ENCODE measurements at places on chromosomes 1 and 21. TPM values are rescaled to one million over a fixed set of nuclear protein-coding genes. Genes with fewer than 3 reads are reported as not detected.
A peak's percentile ranks its signal among the peaks of the same experiment; 100 is the strongest.

DNA sequence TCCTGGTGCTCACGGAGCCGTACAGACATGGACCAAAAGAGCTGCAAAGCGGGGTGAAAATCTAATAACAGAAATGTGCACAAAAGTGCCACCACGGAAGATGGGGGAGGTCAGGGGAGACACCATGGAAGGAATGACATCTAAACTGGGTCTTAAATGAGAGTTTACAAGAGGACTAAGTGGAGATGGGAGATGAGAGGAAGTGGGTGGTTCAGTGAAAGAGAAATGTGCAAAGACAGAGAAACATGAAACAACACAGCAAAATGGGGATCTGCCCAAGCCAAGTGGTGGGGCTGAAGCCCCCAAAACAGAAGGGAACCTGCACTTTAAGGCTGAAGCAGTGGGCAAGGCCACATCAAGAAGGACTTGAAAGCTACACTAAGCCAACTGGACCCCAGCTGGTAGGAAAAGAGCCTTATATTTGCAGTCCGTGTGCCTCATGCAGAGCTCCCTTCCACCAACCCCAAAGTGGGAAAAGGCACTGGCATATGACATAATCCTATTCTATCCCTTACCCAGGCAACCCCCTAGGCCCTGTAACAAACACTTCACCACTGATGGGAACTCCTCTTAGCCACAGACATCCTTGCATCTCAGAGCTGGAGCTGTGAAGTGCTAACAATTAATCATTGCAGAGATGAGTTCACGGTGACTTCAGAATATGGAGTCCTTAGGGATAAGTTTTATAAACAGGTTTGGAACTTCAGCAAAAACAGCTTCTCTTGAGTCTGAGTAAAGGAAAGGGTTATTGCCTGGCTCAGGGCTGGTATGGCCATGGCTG is 198.6 kb upstream of the EDN2 start:
- no peak for DNase-seq
- no peak overlapping the region for H3K27ac ChIP-seq
- H3K36me3 ChIP-seq = no peaks in the 10 kb centered on the region
- H3K4me3 ChIP-seq = no peak overlapping the region
- H3K27me3 ChIP-seq = no peaks in the 10 kb centered on the region

DNA sequence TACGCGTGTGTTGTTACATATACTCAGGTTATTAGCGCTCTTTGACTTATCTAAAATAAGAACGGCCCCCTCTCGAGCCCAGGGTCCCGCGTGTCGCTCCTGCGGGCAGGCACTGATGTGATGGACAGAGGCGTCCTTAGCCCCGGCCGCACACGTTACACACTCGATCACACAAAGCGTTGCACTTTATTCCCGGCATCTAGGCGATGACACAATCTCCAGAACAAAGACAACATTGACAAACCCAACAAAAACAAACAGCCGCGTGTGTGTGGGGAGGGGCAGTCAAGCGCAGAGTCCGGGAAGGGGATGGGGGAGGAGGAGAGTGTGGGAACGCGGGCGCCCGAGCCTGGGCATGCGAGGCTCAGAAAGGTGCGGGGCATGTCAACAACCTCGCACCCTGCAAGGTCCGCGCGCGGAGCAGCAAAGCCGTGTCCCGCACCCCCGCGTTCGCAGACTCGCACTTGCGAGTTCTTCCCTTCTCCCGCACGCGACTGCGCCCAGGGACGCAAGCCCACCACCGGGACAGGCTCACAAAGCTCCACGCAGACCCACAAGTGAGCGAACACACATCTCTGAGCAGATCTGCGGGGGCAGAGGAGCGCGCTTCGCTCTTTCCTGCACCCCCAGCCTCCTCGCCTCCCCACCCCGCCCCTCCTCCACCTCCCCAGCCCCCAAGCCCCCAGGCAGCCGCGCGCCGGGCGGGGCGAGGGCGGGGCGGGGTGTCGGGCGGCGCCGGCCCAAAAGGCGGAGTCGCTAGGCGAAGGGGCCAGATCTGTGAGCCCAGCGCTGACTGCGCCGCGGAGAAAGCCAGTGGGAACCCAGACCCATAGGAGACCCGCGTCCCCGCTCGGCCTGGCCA is at the start of gene EFNA1:
Gene EFNA1, plus strand, starts transcription at position 772 of the 862 bp plus-strand sequence. CDS start 102 bp downstream, outside the sequence.
- peak; percentile 92 for DNase-seq
- peaks cover 17% of the 10 kb centered on the region for H3K36me3 ChIP-seq
- peaks cover 37% of the 10 kb centered on the region for H3K27me3 ChIP-seq

DNA sequence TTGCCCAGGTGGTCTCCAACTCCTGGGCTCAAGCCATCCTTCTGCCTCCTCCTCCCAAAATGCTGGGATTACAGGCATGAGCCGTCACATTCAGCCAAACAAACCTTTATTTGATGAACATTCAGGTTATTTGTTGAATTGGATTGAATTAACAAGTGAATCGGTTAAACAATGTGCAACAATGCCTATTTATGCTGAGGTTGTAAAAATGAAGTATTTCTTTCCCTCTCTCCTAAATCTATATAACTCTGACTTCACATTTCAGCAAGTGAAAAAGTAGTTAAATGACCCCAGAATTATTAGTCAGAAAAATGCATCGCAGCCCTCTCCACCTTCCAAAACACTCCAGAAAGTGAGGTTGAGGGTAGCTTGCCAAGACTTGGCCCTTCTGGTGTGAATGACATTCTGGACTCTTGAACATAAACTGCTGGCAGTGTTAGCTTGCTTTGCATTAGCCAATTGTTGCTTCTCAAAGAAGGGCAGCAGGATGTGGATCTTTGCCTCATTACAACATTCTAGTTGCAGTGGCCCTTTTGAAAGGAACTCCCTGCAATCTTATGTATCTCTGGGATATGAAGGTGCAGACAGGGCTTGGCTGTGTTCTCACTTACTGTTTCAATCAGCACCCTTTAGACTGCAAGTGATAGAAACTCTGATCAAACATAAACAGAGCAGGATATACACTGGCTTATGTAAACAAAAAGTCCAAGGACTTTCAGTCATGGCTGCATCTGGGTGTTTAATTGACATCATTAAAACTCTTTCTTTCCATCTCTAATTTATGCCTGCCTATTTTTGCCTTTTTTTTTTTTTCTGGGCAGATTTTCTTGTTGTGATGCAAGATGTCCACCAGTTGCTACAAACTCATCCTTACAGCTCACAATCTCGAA is 22.4 kb downstream of the EDN2 start:
- no peaks in the 10 kb centered on the region for H3K27me3 ChIP-seq
- no peak overlapping the region for H3K27ac ChIP-seq
- DNase-seq = peak; percentile 49

DNA sequence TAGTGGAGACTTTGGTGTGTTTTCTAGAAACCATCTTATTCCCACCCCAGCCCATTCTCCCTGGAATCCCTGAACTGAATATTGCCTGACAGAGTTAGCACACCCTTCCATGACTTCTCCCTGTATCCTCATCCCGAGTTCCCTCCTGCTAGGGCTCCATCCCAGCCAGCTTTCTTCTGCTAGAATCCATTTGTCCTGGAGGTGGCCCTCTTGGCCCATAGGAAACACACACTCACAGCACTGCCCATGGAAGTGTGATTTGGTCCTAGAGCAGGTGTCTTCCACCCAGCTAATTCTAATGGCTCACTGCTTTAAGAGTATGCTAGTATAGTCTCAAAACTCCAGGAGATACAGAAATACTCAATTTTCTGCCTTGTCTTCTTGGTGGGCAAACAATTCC is 4.1 kb downstream of the KRTAP15-1 start:
- no peaks in the 10 kb centered on the region for H3K36me3 ChIP-seq
- H3K27ac ChIP-seq = no peak overlapping the region

- H3K4me1 ChIP-seq = peaks cover 3% of the 10 kb centered on the region
- no peaks in the 10 kb centered on the region for H3K36me3 ChIP-seq
- H3K27me3 ChIP-seq = peaks cover 62% of the 10 kb centered on the region
- DNase-seq = peak; percentile 16
- H3K4me3 ChIP-seq = no peak overlapping the region
- no peak overlapping the region for H3K27ac ChIP-seq
Observed at GRCh38 chr1:32470431-32470830, 5.6 kb downstream of the ZBTB8B start.

- H3K27ac ChIP-seq = peak within 1 kb of the TSS; percentile 29
- H3K27me3 ChIP-seq = peaks cover 19% of the 10 kb centered on the region
- peak within 1 kb of the TSS; percentile 15 for H3K4me3 ChIP-seq
- no peaks in the 10 kb centered on the region for H3K36me3 ChIP-seq
- no peaks in the 10 kb centered on the region for H3K4me1 ChIP-seq
Observed at GRCh38 chr21:42403611-42404231, at the start of gene UBASH3A. Gene UBASH3A, plus strand, starts transcription at chr21:42403902. Its CDS starts 44 bp downstream, at chr21:42403946.

GRCh38 chr1:42910985-42911384 is 47.7 kb downstream of the SLC2A1 start:
- no peak overlapping the region for H3K4me3 ChIP-seq
- H3K27me3 ChIP-seq = no peaks in the 10 kb centered on the region
- DNase-seq = no peak

- H3K27me3 ChIP-seq = peaks cover 38% of the 10 kb centered on the region
- H3K36me3 ChIP-seq = no peaks in the 10 kb centered on the region
- H3K4me1 ChIP-seq = peaks cover 21% of the 10 kb centered on the region
- no peak within 1 kb of the TSS for H3K27ac ChIP-seq
- H3K4me3 ChIP-seq = peak within 1 kb of the TSS; percentile 36
- no peak for DNase-seq
Observed at GRCh38 chr1:228416217-228416933, at the start of gene TRIM17. Gene TRIM17, minus strand, starts transcription at chr1:228416861. Its CDS starts 1,789 bp downstream, at chr1:228415072.

- DNase-seq = no peak
- H3K4me1 ChIP-seq = peaks cover 13% of the 10 kb centered on the region
- no peaks in the 10 kb centered on the region for H3K36me3 ChIP-seq
- no peaks in the 10 kb centered on the region for H3K27me3 ChIP-seq
- H3K4me3 ChIP-seq = no peak overlapping the region
Observed at GRCh38 chr1:14999441-14999840, 154.1 kb upstream of the TMEM51 start.

DNA sequence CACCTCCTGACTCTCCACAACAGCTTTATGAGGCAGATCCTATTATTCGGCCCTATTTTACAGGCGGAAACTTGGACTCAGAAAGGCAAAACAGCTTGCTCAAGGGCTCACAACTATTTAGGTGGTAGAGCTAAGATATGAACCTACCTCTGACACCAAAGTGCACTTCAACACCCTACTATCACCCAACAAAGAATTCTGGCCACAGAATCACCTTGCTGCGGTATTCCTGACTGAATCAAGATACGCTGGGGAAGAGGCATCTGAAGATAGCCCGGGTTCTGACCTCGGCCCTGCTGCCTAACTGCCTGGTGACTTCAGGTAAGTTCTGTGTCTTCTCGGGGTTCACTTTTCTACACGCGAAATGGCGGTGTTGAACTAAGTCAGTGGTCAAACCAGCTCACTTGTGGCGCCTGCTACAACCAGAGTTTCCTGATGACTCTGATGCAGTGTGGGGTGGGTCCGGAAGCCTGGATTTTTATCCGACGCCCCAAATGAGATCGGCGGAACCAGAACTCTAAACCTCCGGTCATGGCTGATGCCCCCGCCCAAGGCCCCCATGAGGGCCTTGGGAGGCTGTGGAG is 608 bp downstream of the PEF1 start:
- H3K36me3 ChIP-seq = no peaks in the 10 kb centered on the region
- peaks cover 52% of the 10 kb centered on the region for H3K4me1 ChIP-seq
- H3K27me3 ChIP-seq = no peaks in the 10 kb centered on the region
- DNase-seq = no peak
- H3K27ac ChIP-seq = peak overlapping the region; percentile 92
- peak overlapping the region; percentile 54 for H3K4me3 ChIP-seq

- H3K27ac ChIP-seq = no peak overlapping the region
- no peaks in the 10 kb centered on the region for H3K27me3 ChIP-seq
- no peak overlapping the region for H3K4me3 ChIP-seq
- no peaks in the 10 kb centered on the region for H3K36me3 ChIP-seq
- no peaks in the 10 kb centered on the region for H3K4me1 ChIP-seq
- no peak for DNase-seq
Observed at GRCh38 chr1:240235521-240236288, 144.0 kb downstream of the FMN2 start.

GRCh38 chr1:162882248-162882674 is 21.3 kb upstream of the CCDC190 start:
- no peak for DNase-seq
- H3K4me3 ChIP-seq = no peak overlapping the region
- no peaks in the 10 kb centered on the region for H3K4me1 ChIP-seq
- no peaks in the 10 kb centered on the region for H3K27me3 ChIP-seq

DNA sequence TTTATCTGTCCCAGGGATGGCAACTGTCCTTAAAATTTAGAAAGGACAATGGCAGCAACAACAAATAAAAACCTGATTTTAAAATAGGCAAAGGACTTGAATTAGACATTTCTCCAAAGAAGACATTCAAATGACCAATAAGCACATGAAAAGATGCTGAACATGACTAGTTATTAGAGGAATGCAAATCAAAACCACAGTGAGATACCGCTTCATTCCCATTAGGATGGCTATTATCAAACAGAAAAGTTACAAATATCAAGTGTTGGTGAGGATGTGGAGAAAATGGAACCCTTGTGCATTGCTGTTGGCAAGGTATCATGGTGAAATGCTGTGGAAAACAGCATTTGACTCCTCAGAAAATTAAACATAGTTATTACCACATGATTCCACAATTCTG is 120.7 kb downstream of the CRB1 start:
- no peaks in the 10 kb centered on the region for H3K27me3 ChIP-seq
- no peaks in the 10 kb centered on the region for H3K36me3 ChIP-seq
- H3K4me1 ChIP-seq = no peaks in the 10 kb centered on the region
- H3K27ac ChIP-seq = no peak overlapping the region

- H3K4me3 ChIP-seq = no peak overlapping the region
- H3K27me3 ChIP-seq = no peaks in the 10 kb centered on the region
- DNase-seq = no peak
- H3K36me3 ChIP-seq = peaks cover 41% of the 10 kb centered on the region
Observed at GRCh38 chr1:31653717-31654473, 9.2 kb upstream of the PEF1 start.

GRCh38 chr1:150161747-150162581 is 12.2 kb downstream of the PLEKHO1 start:
- peaks cover 33% of the 10 kb centered on the region for H3K36me3 ChIP-seq
- H3K27me3 ChIP-seq = no peaks in the 10 kb centered on the region
- no peak for DNase-seq
- H3K4me3 ChIP-seq = peak overlapping the region; percentile 29
- peaks cover 46% of the 10 kb centered on the region for H3K4me1 ChIP-seq

GRCh38 chr1:204673909-204674649 is 11.5 kb downstream of the LRRN2 start:
- H3K36me3 ChIP-seq = no peaks in the 10 kb centered on the region
- H3K27me3 ChIP-seq = peaks cover 2% of the 10 kb centered on the region
- H3K4me3 ChIP-seq = no peak overlapping the region
- no peak for DNase-seq
- no peak overlapping the region for H3K27ac ChIP-seq

The CELA2B gene
- not detected for total RNA-seq

The ZNF683 gene
- 3.6 TPM for total RNA-seq

The LEMD1 gene
- total RNA-seq = not detected

The UBL4B gene
- total RNA-seq = not detected

Measured in stomach (tissue), 19 donors.